ENCODE measurements at places on chromosomes 4 and X.
A peak's percentile ranks its signal among the peaks of the same experiment; 100 is the strongest.

DNA sequence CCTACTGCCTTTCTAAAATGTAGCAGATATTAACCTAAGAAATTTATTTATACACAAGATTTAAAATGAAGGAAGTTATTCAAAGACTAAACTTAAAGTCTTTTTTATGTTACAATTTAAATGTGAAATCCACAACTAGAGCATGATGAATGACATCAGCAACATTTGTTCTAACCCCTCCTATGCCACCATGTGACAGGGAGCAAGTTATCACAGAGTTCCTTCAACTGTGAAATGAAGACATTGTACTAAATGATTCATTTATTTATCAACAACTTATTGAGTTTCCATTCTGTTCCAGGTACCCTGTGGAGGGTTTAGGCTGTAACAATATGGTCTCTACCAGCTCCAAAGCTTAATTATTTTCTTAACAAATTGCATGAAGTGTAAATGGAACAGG is 76.9 kb downstream of the SLC39A8 start:
- no peak for DNase-seq

DNA sequence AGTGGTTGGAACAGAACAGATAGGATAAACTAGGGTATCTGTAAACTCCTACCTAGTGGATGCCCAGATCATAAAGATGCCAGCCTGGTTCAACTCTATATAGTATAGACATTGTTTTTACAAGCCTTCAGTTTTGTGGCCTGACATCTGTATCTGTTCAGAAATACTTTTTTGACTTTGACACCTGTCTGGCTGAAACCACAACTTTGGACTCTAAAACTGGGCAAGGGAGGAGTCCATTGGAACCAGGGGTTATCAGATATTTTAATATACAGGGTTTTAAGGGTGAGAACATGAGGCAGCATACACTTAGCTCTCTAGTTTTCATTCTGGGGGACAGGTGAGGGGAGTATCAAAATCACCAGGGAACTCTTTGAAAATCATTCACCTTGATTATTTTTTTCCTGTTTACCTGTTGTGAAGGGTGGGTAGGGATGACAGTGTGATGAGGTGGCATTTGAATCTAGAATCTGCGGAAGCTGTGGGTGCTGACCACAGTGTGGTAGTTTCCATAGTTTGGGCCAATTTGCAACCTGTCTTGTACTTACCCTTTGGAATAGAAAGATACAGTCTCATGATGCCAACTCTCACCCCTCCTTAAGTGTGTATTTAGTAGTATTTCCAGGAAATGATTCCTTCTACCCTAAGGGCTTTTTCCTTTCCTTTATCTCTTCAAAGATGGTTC is 20.6 kb downstream of the GAB1 start:
- no peak for DNase-seq

DNA sequence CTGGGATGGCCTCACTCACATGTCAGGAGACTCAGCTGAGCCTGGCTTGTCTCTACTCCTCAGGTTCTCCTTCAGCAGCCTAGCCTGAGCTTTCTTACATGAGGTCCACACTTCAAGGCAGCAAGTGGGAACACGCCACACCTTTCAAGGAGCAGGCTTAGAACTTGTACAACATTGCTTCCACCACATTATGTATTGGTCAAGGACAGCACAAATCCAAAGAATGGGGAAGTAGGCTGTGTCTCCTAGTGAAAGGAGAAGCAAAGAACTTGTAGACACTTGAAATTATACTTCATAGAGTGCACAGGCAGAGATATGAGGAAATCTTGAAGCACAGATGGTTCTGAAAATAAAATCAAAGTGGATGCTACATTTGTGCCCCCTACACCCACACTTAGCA is 120.9 kb upstream of the NOCT start:
- no peak for DNase-seq

DNA sequence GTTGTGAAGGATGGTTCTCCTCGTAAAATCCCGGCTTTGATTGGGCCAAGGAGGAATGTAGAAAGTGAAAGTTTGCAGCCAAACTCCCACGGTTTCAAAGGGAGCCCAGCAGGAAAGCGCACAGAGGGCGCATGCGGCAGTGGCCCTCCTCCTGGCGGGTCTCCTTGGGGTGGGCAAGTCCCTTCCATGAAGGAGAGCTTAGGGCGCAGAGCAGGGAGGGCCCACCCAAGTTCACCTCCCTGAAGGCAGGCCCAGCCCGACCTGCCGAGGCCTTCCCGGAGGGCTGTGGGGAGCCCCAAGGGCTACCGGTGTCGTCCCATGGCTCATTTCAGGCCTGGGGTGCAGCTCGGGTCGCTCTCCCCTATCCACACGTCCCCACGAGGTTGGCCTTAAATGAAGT is 2.0 kb downstream of the PDZD4 start:
- DNase-seq: no peak

DNA sequence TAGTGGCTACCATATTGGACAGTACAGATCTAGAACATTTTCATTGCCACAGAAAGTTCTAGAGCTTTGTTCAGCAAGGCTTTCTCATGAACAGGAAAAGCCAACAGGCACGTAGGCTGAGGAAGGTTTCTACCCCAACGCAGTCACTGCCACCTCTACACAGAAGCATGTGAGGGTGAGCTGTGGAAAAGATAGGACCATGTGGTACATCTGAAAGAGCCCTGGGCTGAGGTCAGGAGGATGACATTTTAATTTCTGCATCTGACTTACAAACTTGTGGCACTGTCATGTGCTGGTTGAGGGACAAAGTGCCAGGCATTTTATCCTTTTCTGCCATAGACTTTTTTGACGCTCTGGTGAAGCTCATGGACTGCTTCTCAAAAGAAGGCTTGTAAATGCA is 454.2 kb downstream of the BCOR start:
- DNase-seq: no peak

DNA sequence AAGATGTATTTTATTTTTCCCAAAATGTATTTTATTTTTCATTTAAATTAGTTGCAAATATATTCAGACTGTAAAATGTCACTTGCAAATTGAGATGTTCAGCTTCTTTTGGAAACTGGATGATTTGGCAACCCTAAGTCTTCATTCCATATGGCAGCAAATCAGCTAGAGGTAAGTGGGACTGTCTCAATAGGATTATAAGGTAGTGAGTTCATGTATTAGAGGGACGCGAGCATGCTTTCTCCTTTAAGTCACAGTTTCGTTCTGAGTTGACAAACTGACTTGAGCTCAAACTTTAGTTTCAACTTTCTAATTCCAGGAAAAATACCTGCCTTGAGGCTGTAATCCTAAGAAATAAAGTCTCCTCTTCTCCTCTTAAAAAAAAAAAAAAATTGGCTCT is 44.2 kb upstream of the TMEM131L start:
- DNase-seq: no peak

DNA sequence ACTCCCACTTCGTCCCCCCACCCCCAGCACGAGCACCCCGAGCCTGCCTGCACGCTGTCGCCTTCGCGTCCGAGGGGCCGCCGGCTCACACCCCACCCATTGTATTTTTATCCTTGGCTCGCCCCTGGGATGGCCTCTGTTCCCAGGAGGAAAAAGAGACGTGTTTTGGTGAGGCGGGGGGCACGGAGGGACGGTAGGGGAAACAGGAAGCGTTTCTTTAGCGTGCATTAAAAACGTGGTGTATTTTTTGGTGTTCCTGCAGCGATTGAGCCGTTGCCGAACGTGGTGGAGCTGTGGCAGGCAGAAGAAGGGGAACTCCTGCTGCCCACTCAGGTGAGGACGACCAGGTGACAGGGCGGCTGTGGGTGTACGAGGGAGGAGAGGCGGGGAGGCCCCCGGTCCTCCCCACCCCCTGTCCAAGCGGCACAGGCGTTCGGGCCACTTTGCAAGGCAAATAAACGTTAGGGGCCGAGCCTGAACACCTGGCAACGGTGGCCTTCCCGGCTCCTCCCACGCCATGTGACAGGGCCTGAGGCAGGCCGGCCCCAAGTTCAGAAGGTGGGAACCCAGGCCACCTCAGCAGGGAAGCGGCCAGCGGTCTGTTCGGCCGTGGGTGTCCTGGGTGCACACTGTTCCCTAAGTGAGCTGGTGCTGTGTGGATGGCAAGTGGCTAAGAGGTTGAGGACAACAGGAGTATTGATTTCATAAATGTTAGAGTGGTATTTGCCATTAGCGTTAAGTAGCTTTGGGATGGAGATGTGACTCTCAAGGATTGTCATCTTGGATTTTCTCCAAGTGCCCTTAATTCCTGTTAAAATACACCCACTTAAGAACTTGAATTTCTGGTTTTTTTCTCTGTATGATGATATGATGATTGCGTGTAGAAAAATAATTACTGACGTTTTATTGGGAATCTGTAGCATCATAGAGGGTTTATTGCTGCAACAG is 1.1 kb downstream of the TMEM131L start:
- DNase-seq: no peak

DNA sequence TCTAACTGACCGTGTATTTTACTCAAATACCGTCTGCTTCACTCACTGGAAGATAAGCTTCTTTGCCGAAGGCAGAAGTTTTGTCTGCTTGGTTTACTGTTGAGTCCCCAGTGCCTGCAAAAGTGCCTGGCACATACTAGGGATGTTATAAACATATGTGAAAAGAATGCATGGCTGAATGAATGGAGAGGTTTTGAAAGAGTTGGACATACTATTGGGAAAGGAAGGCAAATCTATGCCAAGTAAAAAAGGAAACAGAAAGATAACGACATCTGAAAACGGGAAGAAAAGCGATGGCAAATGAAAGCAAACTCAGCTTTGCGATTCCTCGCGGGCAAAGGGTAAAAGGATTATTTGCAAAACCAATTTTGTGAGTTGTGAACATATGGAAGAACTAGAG is 21.7 kb downstream of the ADGRG2 start:
- DNase-seq: no peak

- no peak for DNase-seq
Observed at GRCh38 chrX:42704454-42704853, 73.5 kb downstream of the PPP1R2C start.

DNA sequence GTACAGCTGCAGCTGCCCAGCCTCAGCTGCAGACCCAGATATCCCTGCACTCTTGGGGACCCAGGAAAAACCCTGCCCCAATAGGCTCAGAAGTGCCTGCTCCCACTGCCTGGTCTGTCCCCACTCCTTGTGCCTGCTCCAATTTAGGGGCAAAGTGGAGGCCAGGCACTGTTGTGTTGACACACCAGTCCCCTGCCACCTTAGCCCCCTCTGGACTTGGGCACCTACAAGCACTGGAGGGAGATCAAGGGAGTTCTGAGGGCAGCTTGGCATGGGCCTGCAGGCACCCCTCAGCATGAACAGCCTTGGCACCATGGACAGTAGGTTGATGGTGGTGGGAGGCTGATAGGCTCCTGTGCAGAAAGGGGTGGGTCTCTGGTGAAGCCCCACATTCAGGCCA is 2020.8 kb upstream of the ADGRL3 start:
- no peak for DNase-seq

DNA sequence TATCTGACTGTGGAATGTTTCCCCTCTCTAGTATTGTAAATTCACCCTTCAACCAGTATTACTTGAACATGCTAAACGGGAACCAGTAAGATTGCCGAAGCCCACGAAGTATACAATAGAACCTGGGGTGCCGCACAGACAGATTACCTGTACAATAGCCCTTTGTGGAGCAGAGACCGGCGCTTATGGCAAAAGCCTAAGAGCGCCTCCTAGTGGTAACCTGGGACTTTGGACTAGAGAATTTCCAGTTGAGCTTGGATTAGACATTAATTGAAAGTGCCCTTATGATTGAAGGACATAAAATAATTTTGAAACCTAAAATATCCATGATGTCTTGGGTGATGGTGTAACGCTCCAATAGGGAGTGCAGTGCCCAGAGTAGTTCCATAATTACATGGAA is 14.1 kb downstream of the ZNF157 start:
- peak; percentile 72 for DNase-seq

- DNase-seq: no peak
Observed at GRCh38 chrX:314049-314448, 4.5 kb downstream of the GTPBP6 start.

GRCh38 chrX:37679230-37679629 is 6.4 kb upstream of the XK start:
- no peak for DNase-seq

GRCh38 chrX:148649145-148649795 is 148.9 kb downstream of the AFF2 start:
- no peak for DNase-seq

GRCh38 chr4:77538144-77538543 is 67.5 kb upstream of the CXCL13 start:
- DNase-seq: no peak

DNA sequence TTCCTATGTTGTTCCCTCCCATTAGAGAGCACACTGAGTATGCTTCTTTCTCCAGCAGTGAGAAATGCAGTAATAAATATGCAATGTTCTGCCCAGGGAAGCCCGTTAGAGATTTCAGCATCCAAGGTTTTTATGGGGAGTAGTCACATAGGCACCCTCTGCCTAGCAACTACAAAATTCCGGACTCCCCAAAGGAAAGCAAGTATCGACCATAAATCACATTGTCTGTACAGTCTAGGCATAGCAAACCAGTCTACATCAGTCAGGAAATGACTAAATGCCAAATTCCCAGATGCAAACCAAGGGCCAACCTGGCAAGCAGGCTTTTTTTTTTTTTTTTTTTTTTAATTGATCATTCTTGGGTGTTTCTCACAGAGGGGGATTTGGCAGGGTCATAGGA is 34.8 kb downstream of the GPR101 start:
- DNase-seq: no peak

DNA sequence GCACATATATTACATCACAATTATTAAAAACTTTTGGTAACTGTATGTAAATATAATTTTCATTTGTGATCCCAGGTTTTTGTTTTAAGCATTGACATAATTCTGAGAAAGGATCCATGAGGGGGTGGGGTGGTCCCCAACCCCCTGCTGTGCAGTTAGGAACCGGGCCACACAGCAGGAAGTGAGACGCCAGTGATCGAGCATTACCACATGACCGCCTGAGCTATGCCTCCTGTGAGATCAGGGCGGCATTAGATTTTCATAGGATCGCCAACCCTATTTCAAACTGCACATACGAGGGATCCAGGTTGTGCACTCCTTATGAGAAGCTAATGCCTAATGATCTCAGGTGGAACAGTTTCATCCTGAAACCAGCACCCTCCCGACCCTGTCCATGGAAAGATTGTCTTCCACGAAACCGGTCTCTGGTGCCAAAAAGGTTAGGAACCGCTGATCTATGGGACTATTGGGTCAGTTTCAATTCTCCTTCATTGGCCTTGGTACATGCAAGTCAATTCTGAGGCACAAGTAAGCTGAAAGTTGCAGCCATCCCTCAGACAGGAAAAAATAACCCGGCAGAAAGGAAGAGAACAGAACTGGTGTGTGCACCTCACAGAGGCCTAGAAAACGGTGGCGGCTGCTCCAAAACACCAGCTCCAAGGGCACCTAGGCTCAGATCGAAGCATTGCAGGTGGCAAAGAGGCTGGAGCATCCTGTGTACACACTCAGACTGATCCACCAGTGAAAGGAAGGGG is 7.0 kb upstream of the TMSB4X start:
- DNase-seq: no peak

- DNase-seq: no peak
Observed at GRCh38 chr4:62548108-62548524, 1348.0 kb downstream of the ADGRL3 start.

- DNase-seq: no peak
Observed at GRCh38 chr4:183495184-183495583, 9.7 kb upstream of the ING2 start.

Data from stimulated activated CD4-positive, alpha-beta T cell treated with anti-CD3 and anti-CD28 coated beads, TNF-alpha, amount 100 ng/mL, for 48 hours (primary cell).